ENCODE measurements at places on chromosomes 5 and 9.

- DNase-seq, result no peak
These were observed 10.4 kb upstream of the RXRA start for GRCh38 chr9:134315716-134316448.

GRCh38 chr5:108924457-108924961, 176.8 kb downstream of the FER start:
- DNase-seq, result no peak

- DNase-seq, result no peak
These were observed 75.7 kb upstream of the ZNF169 start for GRCh38 chr9:94183240-94183999.

- no peak for DNase-seq
These were observed 3.5 kb downstream of the BOD1 start for GRCh38 chr5:173612948-173613347.

DNA sequence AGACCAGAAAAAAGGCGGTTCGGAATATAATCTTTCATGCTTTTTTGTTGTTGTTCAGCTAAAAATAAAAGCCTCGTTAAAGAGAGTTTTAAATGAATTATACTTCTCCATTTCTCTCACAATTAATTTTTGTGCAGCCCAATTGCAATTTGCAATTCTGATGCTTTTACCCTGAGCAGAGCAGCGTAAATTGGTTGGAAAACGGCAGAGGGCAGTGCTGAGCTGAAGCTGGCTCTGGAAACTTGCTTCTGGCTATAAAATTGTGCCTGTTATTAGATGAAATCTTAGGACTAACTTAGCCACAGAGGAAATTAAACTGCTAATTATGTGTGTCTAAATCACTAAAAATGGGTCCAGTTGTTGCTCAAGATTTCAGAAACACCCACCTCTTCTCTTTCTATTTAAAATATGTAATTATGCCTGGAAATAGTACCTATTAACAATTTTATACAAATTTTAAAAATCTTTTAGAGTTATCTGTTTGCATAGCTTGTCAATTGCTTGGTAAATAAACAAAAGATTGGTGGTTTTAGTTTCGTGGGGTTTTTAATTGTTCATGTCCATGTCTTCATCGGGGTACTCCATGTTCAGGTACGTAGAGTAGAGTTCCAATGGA, 441.8 kb upstream of the TLE4 start:
- no peak for DNase-seq

GRCh38 chr5:427415-428087, 15.4 kb upstream of the EXOC3 start:
- DNase-seq, result no peak

DNA sequence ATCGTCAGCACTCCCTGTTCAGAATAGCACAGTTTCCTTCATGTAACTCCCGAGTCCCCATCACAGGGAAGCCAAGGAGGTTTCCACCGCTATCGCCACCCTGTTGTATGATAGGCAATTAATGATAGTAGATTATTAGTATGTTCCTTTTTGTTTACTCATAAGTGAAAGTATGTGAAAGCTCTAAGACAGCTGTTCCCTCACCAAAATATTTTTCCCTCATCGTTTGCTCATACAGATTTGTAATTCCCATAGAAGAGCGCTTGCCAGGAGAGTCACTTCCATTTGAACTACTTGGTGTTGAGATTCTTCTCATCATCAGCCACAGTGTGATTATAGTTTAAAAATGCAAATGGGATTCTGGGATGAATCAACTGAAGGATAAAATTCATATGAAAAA, 140.9 kb downstream of the PAM start:
- no peak for DNase-seq

DNA sequence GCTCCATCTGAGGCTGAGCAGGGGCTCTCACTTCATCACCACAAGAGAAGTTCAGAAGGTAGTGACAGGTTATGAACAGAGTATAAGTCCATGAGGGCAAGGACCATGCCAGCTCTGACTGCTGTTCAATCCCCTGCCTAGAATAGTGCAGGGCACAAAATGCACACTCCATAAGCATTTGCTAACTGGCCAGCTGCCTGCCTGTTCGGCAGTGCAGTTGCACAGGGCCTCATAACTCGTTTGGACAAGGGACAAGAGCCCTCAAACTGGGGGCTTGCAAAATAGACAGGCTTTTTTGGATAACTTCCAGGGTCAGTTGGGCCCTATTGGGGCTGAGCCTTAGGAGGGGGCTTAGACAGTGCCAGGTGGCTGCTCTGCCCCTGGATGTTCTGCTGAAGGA, 21.1 kb downstream of the SPARC start:
- DNase-seq, result no peak

DNA sequence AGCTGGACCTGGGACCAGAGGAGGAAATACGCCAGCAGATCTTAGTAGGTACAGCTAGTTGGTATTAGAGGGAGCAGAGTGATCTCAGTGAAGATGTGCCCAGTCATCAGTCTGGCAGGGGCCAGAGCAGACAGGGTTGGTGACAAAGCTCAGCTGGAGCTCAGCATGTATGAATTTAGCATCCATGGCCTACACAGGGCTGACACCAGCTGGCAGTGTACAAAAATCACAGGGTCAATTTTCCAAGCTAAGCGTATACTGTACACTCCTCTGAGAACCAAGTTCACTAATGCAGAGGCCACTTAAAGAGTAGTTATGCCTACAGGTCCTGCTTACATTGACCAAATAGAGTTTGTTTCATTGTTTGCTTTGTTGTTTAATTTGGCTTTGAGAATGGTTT, 146.6 kb downstream of the SLC24A2 start:
- DNase-seq, result no peak

GRCh38 chr5:1438871-1439270, 6.4 kb downstream of the SLC6A3 start:
- no peak for DNase-seq

- DNase-seq, result no peak
These were observed 14.4 kb upstream of the ZNF131 start for GRCh38 chr5:43106290-43106638.

DNA sequence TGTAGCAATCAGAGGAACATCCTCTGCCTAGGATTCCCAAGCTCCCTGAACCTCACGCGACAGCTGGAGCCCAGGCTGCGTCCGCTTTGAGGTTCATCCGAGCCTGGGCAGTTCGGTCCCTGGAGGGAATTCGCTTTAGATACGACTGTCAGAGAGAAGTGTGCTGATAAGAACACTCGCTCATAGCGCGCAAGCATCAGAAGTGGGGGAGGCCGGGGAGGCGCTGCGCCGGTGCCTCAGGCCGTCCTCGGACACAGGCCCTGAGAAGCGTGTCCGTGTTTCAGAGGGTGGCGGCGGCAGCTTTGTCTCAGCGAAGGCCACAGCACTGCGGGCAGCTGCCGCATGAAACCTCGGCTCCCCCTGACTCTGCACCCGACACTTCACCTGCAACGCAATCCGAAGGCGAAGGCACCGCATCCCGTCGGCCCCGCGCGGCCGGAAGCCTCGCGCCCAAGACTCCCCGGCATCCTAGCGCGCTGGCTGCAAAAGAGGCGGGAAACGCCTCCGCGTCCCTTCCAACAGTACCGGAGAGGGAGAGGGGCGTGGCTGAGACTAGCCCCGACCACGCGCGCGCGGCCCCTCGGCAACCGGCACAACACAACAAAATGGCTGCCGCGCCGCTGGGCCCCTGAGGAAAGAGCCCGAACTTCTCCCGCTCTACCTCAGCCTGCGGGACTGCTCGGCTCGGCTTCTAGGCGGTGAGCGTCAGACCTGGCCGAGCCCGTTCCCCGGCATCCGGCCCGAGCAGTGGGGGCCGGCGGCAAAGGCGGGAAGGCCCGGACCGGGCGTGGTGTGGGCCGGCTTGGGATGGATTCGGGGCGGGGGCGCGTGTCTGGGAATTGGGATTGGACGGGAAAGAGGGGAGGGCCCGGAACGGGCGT, at the start of gene CNTRL:
Gene CNTRL, plus strand, starts transcription at position 586 of the 881 bp plus-strand sequence. CDS start 13,372 bp downstream, outside the sequence.
- peak; percentile 95 for DNase-seq

DNA sequence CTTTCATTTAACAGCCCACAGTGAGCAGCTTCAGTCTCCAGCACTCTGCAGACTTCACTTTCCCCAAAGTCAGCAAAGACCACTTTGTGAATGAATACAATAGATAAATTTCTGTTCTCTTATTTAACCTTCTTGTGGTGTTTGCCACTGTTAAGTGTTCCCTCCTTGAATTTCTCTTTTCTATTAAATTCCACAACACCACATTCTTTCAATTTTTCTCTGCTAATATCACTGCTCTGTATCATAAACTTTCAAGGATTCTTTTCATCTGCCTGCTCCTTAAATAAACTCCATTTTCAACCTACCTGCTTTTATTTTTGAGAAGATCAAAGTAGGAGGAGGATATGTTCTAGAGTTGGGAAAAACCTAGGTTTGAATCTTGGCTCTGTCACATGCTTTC, 739.5 kb upstream of the GRAMD2B start:
- DNase-seq, result no peak

GRCh38 chr9:104795082-104795481, 31.2 kb downstream of the NIPSNAP3B start:
- DNase-seq, result no peak

DNA sequence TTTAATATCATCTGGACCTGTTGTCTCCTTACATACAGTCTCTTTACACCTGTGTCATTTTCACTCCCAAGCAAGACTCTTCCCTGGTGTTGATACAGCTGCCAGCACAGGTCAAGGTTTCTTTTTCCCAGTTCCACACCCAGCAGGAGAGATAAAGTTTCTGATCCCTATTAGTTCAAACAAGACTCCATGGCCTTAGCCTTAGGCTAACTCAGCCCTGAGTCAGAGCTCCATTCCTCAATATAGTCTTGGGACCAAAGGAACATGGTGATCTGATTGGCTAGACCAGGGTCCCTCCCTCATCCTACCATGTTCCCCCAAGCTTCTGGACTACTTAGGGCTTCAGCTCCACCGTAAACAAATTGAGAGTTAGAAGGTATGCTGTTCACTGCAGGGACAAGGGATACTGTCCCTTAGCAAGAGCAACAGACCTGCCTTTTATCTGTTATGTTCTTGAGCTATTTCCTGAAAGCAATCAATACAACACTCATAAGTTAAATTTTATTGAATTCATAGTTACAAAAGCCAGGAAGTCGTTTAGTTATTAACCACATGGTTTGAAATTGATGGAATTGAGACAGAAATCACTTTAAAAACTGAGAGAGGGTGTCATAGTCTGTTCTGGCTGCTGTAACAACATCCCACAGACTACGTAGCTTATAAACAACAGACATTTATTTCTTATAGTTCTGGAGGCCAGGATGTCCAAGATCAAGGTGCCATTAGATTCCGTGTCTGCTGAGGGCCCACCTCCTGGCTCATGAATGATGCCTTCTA, 20.5 kb downstream of the SLC1A1 start:
- no peak for DNase-seq

DNA sequence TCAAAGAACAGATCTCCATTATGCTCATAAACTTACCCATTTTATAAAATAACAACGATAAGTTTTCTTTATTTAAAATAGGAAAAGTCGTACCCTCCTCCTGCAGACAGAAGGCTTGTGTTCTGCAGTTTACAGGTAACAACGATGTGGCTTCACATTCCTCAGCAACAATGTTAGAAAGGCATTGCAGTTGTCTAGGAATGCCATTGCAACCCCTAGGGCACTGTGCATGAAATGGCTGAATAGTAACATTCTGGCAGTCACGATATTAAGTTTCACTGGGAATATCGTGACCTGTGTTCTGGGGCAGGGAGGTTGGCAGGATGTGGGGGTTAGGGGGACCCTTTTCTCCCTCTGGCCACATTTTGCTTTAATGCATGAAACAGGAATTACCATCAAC, 331.9 kb downstream of the DEPDC1B start:
- no peak for DNase-seq

DNA sequence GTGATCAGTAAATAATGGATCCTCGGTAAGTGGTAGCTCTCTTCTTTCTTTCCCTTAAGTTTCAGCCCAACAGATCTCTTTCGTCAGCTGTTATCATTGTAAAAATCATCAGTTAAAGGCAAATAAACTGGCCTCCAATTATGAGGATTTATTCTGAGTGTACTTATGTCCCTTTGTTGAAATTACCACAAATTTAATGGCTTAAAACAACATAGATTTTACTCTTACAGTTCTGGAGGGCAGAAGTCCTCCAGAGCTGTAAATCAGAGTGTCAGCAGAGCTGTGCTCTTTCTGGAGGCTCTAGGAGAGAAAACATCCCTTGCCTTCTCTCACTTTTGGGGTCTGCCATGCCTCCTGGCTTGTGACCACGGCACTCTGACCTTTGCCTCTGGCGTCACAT, 104.6 kb downstream of the INSYN2B start:
- DNase-seq, result no peak

DNA sequence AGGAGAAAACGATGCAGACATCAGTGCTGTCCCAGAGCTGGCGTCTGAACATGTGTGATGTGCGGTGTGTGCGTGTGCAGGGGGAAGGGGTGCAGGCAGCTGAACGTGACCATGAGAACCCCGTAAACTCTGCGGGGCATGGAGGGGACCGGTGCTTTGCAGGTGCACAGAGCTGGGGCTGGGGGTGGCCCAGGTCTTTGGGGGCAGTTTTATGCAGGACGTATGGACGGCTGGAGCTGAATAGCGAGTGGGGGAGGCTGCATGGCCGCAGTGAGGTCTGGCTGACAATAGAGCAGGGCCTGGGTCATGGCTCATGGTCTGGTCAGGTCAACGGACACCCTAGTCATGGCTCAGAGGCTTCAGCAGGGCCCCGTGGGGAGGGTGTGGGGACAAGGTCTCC, 3.3 kb upstream of the EXOC3 start:
- DNase-seq, result no peak
